ENCODE measurements at places on chromosomes 3 and 15. TPM values are rescaled to one million over a fixed set of nuclear protein-coding genes. Genes with fewer than 3 reads are reported as not detected.

Gene SNTN
- not detected for total RNA-seq

Gene ST3GAL6
- 34.1 TPM for total RNA-seq

Gene HDDC3
- 15.5 TPM for total RNA-seq

Gene FGF7
- 35.0 TPM for total RNA-seq

Gene SERPINI2
- 0.40 TPM for total RNA-seq

Gene MCF2L2
- total RNA-seq: 0.51 TPM

Gene SLC9C1
- total RNA-seq: 1.7 TPM

Gene TNIK
- total RNA-seq: 22.5 TPM

Gene PRSS50
- 0.16 TPM for total RNA-seq

Gene EFCAB12
- not detected for total RNA-seq

Gene GABRR3
- total RNA-seq: not detected

Gene MYRIP
- 1.6 TPM for total RNA-seq

Gene NR1I2
- 0.11 TPM for total RNA-seq

Gene GADL1
- total RNA-seq: not detected

Gene CCR3
- total RNA-seq: not detected

Gene ZMAT3
- total RNA-seq: 12.9 TPM

Gene EIF1B
- total RNA-seq: 339 TPM

Gene LRRC31
- not detected for total RNA-seq

Gene ARHGEF26
- 0.97 TPM for total RNA-seq

Gene GOLGA8S
- 0.16 TPM for total RNA-seq

Gene GOLGA8R
- total RNA-seq: 4.3 TPM

Gene PYGO1
- 6.0 TPM for total RNA-seq

Gene FBN1
- 39.4 TPM for total RNA-seq

Gene BCL2A1
- 0.43 TPM for total RNA-seq

Gene MRAS
- 368 TPM for total RNA-seq

Gene GLDN
- total RNA-seq: 9.1 TPM

Gene AEN
- total RNA-seq: 10.0 TPM

Gene WDR93
- total RNA-seq: 0.11 TPM

Gene TBC1D5
- 28.2 TPM for total RNA-seq

Gene MEGF11
- not detected for total RNA-seq

Gene WWTR1
- total RNA-seq: 37.9 TPM

Gene GRK7
- not detected for total RNA-seq

Gene C15orf61
- 15.7 TPM for total RNA-seq

Gene GOLGA8O
- total RNA-seq: 1.5 TPM

Gene FBXL22
- 31.0 TPM for total RNA-seq

Gene IGF1R
- 31.4 TPM for total RNA-seq

Gene LRRC2
- total RNA-seq: 122 TPM
